ENCODE measurements at places on chromosomes 1 and 21.

DNA sequence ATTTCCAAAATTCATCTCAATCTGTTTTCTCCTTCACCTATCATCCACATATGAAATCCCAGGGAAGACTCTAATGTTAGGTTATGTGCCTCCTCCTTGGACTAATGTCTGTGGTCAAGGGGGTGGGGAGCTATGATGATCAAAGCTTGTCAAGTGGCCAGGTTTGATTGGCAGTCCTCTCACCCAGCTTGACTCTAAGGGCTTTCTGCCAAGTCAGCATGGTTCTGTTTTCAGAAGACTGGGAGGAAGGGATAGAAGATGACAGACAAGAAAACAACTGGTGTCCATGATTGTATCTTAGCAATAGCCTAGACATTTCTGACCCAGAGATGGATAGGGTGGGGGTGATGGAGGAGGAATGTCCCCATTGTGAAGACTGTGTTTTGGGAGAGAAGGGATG is 9.1 kb upstream of the THEM5 start:
- DNase-seq: no peak

GRCh38 chr1:1062348-1063163 is 11.6 kb downstream of the RNF223 start:
- DNase-seq: no peak

DNA sequence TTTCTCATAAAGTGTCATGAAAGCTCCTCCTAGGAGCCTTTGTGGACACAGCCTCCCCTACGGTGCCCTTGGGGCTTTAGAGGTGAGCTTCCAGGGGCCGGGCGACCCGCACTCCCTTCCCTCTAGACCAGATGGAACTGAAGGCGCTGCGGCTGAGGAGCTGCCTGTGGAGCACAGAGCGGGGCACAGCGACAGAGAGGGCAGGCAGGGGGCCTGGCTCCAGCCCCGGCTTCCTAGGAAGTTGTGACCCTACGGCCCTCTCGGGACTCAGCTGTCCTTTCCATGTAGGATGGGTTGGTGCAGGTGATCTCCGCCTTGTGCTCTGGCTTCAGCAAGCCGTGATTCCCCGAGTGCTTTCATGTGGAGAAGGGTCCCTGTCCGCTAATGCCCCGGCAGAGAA is 23.6 kb upstream of the NEK2 start:
- DNase-seq: no peak

GRCh38 chr1:59078070-59078800 is 218.7 kb upstream of the FGGY start:
- DNase-seq: peak; percentile 87

DNA sequence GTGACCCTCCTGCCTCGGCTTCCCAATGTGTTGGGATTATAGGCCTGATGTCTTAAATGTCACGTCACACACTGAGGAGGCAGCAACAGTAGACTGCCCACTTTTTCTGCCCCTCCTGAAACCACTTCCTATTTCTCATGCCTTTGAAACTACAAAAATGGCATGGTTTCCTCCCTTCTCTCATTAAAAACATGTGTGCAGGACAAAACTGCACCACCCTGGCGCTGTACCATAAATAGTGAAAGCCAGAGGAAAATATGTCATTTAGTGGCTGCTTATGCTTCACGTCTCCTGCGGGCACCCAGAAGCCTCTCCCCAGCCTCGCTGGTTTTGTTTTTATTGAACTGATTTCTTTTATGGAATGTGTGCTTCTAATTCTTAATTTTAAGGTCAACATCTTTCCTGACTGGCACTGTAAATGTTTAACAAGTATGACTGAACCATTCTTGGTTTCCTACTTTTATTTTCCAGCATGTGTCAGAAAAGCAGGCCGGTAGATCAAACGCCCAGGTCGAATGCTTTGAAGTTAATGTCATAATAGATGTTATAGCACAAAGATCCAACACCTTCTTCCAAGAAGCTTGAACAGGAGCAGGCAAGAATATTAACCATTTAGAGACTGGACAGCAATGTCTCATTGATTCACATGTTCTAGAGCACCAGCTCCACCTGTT is 59.6 kb upstream of the C1orf87 start:
- DNase-seq: no peak
